Retina (tissue), 1 donor: ENCODE measurements at places on chromosomes 7 and 10.

DNA sequence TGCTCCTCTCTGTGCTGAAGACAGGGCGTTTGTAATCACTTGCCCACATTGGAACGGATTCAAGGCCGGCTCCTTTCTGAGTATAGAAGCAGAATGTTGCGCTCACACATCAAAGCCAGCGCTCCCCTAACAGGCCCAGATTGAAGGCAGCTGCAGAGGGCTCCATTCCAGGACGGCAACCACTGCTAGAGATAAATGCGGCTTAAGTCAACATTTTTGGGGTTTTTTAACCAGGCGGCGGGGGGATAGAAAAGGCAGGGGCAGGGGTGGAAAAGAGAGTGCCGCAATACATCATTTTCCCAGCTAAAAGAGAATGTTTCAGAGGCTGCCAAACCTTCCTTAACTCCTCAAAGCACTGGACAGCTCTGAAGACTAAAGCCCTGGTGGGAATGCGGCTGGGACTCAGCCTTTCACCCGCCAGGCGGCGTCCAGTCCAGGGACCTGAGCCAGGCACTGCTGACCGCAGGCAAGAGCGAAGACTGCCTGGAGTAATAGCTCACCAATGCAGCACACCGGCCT, 189.6 kb downstream of the TNS3 start:
- no peak for DNase-seq

DNA sequence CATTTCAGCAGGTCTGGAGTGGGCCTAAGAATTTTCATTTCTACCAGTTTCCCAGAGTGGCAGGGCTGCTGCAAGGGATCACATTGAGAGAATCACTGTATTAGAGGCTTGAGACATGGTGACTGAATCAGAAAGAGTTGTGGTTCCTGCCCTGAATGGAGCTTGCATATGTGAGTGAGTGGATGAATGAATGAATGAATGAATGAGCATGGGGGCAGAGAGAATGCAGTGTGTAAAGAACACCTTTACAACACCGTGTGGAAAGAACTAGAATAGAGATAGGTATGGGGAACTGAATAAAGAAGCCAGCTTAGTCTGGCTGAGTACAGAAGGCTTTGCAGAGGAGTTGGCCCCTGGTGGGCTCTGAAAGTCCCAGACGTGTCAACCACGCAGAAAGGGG, 142.8 kb upstream of the AGK start:
- no peak for DNase-seq

DNA sequence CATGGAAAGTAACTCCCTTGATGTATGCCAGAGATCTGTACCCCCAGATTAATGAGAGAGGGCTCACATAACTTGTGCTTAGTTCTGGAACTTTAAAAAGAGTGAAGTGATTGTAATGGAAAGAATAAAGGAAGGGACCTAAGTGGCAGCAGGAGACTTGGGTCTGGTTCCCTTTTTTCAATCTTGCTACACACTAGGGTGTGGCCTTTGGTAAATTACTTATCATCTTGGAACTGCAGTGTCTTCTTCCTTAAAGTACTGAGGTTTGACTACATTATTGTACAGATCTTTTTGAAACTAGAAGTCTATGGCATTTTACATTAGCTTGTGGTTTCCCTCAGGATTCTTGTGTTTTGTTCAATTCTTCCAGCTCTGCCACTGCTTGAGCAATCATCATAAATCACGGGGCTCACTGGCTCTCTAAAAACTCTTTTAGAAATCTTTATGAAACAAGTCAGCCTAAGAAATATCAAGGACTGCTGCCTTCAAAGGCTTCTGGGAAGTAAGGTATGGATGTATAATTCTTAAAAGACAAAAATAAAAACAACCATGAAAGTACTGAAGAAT, 22.5 kb upstream of the CHRM2 start:
- DNase-seq: no peak

- DNase-seq: no peak
Observed at GRCh38 chr7:103097041-103097440, 22.1 kb downstream of the ARMC10 start.

DNA sequence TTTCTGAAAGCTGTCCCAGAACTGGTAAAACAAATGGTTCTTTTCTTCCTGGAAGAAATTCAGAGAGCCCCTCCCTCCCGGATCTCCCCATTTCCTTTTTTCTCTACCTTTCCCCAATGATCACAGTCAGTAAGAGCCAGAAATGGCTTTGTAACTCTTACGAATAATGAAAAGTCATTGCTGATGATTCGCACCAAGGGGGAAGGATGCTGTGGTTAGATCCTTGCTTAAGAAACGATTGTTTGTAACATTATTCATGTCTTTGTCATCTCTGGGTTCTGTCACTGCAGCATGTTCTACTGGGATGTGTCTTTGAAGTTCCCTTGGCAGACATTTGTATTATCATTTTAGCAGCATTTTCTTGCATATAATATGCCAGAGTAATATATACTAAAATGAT, 138.9 kb downstream of the CACNB2 start:
- no peak for DNase-seq

DNA sequence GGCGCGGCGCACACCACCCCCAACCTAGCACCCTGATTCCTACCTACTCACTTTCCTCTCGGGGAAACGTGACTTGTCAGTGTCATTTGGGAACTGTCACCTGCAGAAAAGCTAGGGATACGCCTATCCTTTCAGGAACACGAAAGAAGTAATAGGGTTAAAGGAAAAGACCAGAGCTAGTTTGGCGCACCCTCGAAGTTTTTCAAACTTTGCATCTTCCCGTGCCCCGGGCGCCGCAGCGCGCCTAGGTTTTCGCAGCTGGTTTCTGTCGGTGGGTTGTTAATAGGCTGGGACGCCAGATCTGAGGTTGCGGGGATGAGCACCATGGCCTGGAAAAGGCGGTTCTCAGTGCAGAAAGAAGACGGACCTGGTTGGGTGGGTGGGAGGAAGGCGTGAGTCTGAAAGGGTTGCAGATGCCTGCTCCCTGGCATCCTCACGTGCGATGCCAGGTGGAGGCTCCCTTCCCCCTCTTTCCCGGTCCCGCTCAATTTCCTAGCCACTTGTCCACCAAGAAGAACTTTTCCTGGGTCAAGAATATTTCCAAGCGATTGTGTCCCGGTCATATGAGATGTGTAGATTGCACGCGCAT, 568 bp upstream of the MEOX2 start:
- peak; percentile 75 for DNase-seq

- DNase-seq: no peak
Observed at GRCh38 chr10:33799281-33799943, 464.9 kb upstream of the NRP1 start.

GRCh38 chr7:157576415-157576814, 239.6 kb downstream of the DNAJB6 start:
- no peak for DNase-seq

DNA sequence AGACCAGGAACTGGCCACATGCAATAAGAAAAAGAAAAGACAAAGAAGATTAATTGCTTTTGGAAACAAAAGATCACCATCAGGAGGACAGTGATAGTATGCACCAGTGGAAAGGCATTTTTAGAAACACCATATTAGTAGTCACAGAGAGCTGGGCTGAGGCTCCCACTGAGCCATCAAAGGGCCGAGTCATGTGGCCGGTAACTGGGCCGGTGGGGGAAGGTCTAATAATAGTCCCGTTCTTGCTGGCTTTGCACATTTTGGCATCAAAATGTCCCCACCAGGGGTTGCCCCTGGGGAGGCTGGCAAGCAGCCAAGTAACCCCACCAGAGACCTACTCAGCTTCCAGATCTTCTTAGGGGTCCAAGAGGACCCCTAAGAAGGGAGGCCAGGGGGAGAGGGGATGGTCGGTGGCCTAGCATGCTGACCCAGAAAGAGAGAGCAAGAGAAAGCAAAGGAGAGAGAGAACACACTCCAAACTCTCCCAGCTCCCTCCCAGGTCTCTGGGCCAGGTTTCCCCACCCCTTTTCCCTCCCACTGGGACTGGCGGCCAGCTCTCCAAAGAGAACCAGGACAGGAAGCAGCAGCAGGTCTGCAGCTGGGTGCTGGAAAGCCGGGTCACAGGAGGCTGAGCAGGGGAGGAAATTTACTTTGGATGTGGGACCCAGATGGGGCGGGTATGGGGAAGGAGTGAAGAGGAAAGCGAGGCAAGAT, 70.2 kb upstream of the FGFR2 start:
- DNase-seq: peak; percentile 71

DNA sequence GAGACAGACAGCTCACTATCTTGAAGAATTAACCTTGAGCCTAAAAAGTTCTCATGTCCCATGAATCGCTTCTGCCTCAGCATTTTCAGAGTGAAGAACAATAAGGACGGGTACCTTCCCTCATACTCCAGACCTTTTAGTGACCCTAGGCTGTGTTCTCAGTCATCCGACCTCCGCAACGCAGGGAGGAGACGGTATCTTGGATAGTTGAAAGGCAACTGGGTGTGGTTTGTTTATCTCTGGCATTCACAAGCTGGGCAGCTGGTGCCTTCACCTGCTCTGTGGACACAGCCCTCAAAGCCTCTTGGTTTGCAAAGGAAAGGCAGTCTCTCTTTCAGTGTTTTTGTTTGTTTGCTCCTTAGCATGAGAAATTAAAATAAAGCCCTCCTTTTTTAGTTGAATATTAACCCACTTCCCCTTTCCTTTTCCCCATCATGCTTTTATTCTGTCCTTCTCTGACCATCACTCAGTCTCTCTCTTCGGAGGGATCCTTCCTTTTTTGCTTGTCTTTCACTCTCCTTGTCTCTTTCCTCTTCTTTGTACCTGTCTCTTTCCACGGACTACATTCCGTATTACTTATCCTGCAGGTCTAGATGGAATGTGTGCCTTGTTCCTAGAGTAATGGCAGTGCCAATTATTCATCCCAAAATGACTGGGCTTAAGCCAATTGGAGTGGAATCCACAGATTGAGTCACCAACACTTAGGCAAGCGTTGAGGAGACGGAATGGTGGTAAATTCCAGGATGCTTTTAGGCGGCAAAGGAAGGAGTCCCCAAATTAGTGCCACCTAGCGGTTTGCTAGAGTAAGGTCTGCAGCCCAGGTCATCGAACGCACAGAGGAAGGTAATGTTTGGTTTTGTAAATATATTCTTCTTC, 45.8 kb downstream of the PRR15 start:
- no peak for DNase-seq
